Stimulated activated CD4-positive, alpha-beta T cell treated with anti-CD3 and anti-CD28 coated beads, TNF-alpha, amount 100 ng/mL, for 24 hours (primary cell): ENCODE measurements at places on chromosomes 2 and 18.

DNA sequence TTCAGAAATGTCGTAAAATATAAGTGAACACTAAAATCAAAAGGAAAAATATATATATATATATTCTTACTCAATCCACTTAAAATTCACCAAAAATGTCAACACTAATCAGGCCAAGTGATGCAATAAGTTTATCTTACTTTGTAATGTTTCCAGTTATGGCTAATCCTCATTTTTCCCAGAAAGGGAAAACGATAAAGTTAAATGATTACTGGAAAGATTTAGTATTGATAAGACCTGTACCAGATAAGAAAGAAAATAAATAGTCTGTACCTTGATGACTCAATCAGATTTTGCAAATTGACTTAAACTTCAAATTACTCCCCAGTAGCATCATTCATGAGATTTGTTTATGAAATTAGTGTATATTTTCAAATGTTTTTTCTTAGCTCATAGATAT is 407.0 kb downstream of the LRP1B start:
- no peak for DNase-seq

- no peak for DNase-seq
Measured at GRCh38 chr2:18849841-18850578, 260.6 kb upstream of the NT5C1B start.

- no peak for DNase-seq
Measured at GRCh38 chr18:21194871-21195771, 46.9 kb upstream of the GREB1L start.

- DNase-seq, result no peak
Measured at GRCh38 chr2:102044967-102045489, 53.3 kb downstream of the IL1R2 start.
